ENCODE measurements at places on chromosomes 11 and 22. TPM values are rescaled to one million over a fixed set of nuclear protein-coding genes. Genes with fewer than 3 reads are reported as not detected.

DNA sequence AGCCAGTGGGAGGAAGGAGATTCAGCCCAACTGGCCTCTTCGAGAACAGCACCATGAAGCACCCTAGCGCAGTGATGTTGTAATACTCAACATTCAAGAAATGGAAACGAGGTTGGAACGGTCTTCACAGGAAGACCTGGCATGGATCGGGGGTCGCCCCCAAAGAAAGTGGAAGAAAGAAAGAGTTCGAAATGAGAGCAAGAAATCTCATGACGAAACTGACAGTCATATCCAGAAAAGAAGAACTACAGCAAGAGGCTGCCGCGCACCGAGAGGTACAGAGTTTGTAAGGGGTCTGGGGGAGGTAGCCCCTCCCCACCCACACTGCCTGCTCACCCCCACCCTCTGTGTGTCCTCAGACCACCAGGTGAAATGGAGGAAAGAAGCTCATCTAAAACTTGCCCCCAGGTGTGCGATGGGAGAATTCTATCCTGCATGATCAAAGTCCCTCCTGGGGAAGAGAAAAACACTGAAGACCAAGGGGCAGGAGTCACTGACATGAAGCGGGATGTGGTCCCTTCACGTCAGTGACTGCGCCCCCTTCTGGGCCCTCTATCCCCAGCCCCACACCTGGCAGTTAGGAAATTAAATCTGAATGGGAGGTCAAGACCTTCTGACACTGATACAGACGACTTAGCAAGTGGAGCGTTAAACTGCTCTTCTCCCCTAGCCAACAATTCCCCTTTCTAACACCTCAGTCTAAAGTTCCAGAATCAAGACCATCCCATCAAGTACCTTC, 52.9 kb upstream of the SPATA19 start:
- H3K36me3 ChIP-seq: no peaks in the 10 kb centered on the region
- no peak overlapping the region for H3K4me3 ChIP-seq
- peaks cover 7% of the 10 kb centered on the region for H3K4me1 ChIP-seq
- H3K27ac ChIP-seq: no peak overlapping the region
- no peaks in the 10 kb centered on the region for H3K27me3 ChIP-seq

DNA sequence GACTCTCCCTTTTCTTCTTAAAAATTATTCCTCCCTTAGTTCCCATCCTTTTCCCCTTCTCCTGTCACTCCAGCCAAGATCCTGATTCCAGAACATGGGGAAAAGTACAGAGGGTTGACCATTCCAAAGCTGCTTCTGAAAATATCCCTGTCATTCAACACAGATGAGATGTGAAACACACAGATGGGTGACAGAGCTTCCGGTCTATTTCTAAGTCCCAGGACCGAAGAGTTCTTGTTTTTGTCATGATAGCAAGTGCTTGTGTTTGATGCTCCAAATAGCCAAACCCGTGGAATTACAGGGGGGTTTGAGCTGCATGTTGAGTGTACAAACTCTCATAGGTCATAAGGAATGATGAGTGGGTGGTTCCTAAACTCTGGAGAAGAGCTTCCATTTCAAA, 57.9 kb downstream of the PARVA start:
- H3K36me3 ChIP-seq: peaks cover 2% of the 10 kb centered on the region
- peak overlapping the region; percentile 92 for H3K27ac ChIP-seq
- no peak for DNase-seq
- no peak overlapping the region for H3K4me3 ChIP-seq
- H3K27me3 ChIP-seq: no peaks in the 10 kb centered on the region

DNA sequence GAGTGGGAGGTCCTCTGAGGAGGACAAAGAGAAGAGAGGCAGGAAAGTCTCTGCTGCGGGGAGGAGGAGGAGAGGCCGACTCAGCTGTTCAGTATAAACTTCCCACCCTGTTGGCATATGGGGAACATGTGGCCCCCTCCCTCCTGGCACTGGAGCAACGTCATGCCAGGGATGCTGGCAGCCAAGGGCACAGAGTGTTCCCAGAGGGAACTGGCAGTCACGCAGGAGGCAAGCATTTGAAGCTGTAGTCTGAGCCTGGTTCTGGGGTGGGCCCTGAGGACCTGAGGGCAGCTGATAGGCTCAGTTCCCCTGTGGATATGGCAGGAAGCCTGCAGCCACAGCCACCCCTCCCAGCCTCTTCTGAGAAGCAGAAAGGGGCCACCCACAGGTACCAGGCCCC, 67.1 kb upstream of the TSPAN18 start:
- H3K4me1 ChIP-seq: no peaks in the 10 kb centered on the region
- no peak overlapping the region for H3K4me3 ChIP-seq
- no peaks in the 10 kb centered on the region for H3K36me3 ChIP-seq

DNA sequence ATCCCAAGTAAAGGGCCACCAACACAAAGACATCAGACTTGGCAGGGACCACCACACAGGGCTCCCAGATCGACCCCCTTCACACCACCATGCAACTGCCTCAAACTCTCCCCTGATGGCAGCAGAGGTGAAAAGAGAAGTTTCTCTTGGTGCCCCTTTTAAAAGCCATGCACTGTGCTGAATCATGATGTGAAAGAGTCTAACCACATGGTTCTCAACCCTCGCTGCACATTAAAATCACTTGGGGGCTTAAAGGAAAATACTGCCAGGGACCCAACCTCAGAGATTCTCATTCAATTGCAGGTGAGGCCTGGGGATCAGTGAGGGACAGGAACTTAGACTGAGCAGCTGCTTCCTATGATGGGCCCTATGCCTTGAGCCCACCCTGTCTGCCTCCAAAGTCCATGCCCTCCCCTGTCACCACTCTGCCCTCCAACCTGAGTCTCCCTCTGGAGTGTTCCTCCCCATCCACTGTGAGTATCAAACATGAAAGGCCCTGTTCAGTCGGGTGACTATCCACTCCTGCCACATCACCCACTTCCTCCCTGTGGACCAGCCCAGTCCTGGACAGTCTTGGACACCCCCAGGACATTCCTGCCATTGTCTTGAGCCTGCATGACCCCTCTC, 40.8 kb downstream of the PLEKHA7 start:
- DNase-seq: no peak
- no peaks in the 10 kb centered on the region for H3K27me3 ChIP-seq
- H3K4me1 ChIP-seq: peaks cover 19% of the 10 kb centered on the region
- H3K27ac ChIP-seq: no peak overlapping the region
- no peak overlapping the region for H3K4me3 ChIP-seq

GRCh38 chr11:1967641-1968225, 20.6 kb downstream of the MRPL23 start:
- no peak for DNase-seq
- H3K27me3 ChIP-seq: no peaks in the 10 kb centered on the region
- no peaks in the 10 kb centered on the region for H3K36me3 ChIP-seq
- H3K27ac ChIP-seq: no peak overlapping the region

DNA sequence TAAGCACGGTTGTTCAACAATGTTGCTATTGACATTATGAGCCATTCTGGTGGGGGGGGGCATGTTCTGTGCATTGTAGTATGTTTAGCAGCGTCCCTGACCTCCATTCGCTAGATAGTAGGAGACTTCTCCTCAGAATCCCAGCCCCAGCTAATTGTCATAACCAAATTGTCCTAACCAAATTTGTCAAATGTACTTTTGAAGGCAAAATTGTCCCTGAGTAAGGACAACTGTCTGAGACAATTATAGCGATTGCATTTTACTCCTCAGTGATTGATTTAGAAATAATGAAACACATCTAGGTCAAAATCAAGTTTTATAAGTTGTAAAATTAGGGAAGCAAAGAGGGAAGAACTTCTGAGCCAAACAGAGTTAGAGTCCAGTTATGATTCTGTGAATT, 541.8 kb upstream of the CHORDC1 start:
- no peaks in the 10 kb centered on the region for H3K36me3 ChIP-seq
- H3K4me1 ChIP-seq: no peaks in the 10 kb centered on the region
- DNase-seq: no peak
- no peaks in the 10 kb centered on the region for H3K27me3 ChIP-seq

GRCh38 chr11:92790366-92790765, 179.1 kb upstream of the MTNR1B start:
- no peak overlapping the region for H3K27ac ChIP-seq
- H3K4me1 ChIP-seq: no peaks in the 10 kb centered on the region
- no peak overlapping the region for H3K4me3 ChIP-seq
- H3K36me3 ChIP-seq: no peaks in the 10 kb centered on the region
- no peak for DNase-seq

GRCh38 chr11:116835042-116835772, 2.2 kb downstream of the APOA1 start:
- no peaks in the 10 kb centered on the region for H3K27me3 ChIP-seq
- H3K4me3 ChIP-seq: no peak overlapping the region
- H3K36me3 ChIP-seq: no peaks in the 10 kb centered on the region

GRCh38 chr22:48753752-48754517, 1073.7 kb downstream of the BRD1 start:
- H3K27ac ChIP-seq: no peak overlapping the region
- H3K4me3 ChIP-seq: no peak overlapping the region
- H3K27me3 ChIP-seq: no peaks in the 10 kb centered on the region
- no peaks in the 10 kb centered on the region for H3K36me3 ChIP-seq
- H3K4me1 ChIP-seq: no peaks in the 10 kb centered on the region

GRCh38 chr11:64268025-64268892, 16.2 kb downstream of the BAD start:
- DNase-seq: peak; percentile 73
- H3K27ac ChIP-seq: peak overlapping the region; percentile 96
- peaks cover 16% of the 10 kb centered on the region for H3K36me3 ChIP-seq
- H3K4me1 ChIP-seq: no peaks in the 10 kb centered on the region

- no peaks in the 10 kb centered on the region for H3K27me3 ChIP-seq
- H3K4me1 ChIP-seq: peaks cover 33% of the 10 kb centered on the region
- DNase-seq: peak; percentile 89
- no peak overlapping the region for H3K4me3 ChIP-seq
Observed at GRCh38 chr22:46649141-46650077, 29.2 kb downstream of the GRAMD4 start.

DNA sequence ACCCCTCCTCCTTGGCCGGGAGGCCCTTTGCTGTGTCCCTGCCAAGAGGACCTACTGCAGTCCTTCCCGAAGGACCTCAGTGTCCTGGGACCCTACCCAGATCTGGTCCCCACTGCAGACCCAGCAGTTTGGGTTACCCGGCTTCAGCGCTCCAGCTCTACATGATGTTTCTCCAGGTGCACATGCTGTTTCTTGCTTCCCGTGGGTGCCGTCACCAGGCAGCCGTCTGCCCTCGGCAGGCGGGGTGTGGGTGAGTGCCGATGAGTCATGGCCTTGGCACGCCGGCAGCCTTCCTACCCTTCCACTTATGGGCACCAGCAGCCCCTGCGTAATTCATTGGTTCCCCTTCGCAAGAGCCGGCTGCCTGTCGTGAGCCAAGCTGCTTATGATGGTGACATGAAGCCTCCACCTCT, 101.8 kb downstream of the BCR start:
- no peaks in the 10 kb centered on the region for H3K36me3 ChIP-seq
- no peaks in the 10 kb centered on the region for H3K27me3 ChIP-seq
- H3K4me1 ChIP-seq: no peaks in the 10 kb centered on the region

- H3K4me1 ChIP-seq: no peaks in the 10 kb centered on the region
- H3K36me3 ChIP-seq: no peaks in the 10 kb centered on the region
- H3K4me3 ChIP-seq: no peak overlapping the region
- H3K27ac ChIP-seq: no peak overlapping the region
Observed at GRCh38 chr11:43523632-43524031, 156.9 kb upstream of the HSD17B12 start.

- no peak overlapping the region for H3K27ac ChIP-seq
- H3K36me3 ChIP-seq: peaks cover 62% of the 10 kb centered on the region
- no peaks in the 10 kb centered on the region for H3K27me3 ChIP-seq
- no peak for DNase-seq
Observed at GRCh38 chr11:93729129-93729616, 12.1 kb downstream of the TAF1D start.

DNA sequence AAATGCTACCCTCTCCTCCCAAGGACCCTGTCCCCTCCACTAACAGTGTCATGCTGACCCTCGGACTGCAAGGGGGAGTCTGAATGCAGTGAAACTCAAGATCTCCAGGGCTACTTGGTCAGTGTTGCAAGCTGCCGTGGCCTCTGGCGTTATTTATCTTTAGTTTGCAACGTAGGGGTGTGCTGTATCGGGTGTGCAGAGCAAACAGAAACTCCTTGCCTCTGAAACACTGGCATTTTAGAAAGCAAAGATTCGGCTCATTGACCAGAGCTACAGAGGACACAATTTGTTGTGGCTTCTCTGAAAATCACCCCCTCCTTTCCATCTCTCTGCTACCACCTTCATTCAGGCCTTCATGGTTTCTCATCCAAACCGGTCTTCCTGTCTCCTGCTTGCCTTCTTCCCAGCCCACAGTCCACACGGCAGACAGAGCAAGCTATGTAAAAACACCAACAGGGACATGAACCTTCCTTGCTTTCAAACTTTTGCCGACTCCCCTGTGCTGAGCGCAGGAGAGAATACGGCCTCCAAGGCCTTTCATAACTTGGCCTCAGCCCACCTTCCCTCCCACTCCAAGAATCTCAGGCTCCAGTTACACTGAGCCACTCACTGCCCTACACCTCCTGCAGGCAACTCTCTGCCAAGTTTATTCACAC, 14.9 kb downstream of the FZD4 start:
- no peak overlapping the region for H3K4me3 ChIP-seq
- peaks cover 10% of the 10 kb centered on the region for H3K4me1 ChIP-seq
- peak; percentile 72 for DNase-seq
- H3K27me3 ChIP-seq: no peaks in the 10 kb centered on the region
- peaks cover 1% of the 10 kb centered on the region for H3K36me3 ChIP-seq
- H3K27ac ChIP-seq: peak overlapping the region; percentile 90

GRCh38 chr22:46317646-46318045, 17.9 kb upstream of the TRMU start:
- no peak overlapping the region for H3K4me3 ChIP-seq
- H3K4me1 ChIP-seq: no peaks in the 10 kb centered on the region
- H3K27ac ChIP-seq: no peak overlapping the region
- H3K36me3 ChIP-seq: no peaks in the 10 kb centered on the region
- H3K27me3 ChIP-seq: no peaks in the 10 kb centered on the region
- DNase-seq: no peak

DNA sequence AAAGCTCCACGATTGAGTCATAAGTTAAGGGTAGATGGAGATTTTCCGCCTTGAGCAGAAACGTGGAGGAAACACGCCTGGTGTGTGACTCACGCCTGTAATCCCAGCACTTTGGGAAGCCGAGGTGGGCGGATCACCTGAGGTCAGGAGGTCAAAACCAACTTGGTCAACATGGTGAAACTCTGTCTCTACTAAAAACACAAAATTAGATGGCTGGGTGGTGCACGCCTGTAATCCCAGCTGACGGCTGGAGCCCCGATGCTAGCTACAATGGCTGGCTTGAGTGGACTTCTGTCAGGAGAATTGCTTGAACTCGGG, 17.3 kb upstream of the DGCR8 start:
- DNase-seq: no peak
- no peak overlapping the region for H3K27ac ChIP-seq
- peaks cover 3% of the 10 kb centered on the region for H3K4me1 ChIP-seq
- no peaks in the 10 kb centered on the region for H3K36me3 ChIP-seq

- H3K4me3 ChIP-seq: no peak overlapping the region
- peak; percentile 76 for DNase-seq
- H3K27ac ChIP-seq: no peak overlapping the region
- H3K4me1 ChIP-seq: no peaks in the 10 kb centered on the region
- H3K27me3 ChIP-seq: no peaks in the 10 kb centered on the region
- H3K36me3 ChIP-seq: peaks cover 11% of the 10 kb centered on the region
Observed at GRCh38 chr22:17897858-17898257, 123.6 kb upstream of the BID start.

The DBX1 gene
- total RNA-seq: not detected

The IGSF22 gene
- total RNA-seq: 0.77 TPM

The OR5L1 gene
- total RNA-seq: not detected

The IL17REL gene
- total RNA-seq: not detected

The MUC2 gene
- total RNA-seq: 0.03 TPM

The SESN3 gene
- 35.3 TPM for total RNA-seq

The RCN1 gene
- 84.5 TPM for total RNA-seq

The IFT27 gene
- total RNA-seq: 51.1 TPM

The TYR gene
- total RNA-seq: not detected

The KCNJ4 gene
- not detected for total RNA-seq

The VPREB3 gene
- not detected for total RNA-seq

The APLP2 gene
- total RNA-seq: 527 TPM
